Choroid plexus epithelial cell (primary cell): ENCODE measurements at places on chromosomes 6 and 20.

- DNase-seq = no peak
These were observed 325.3 kb downstream of the GJA1 start for GRCh38 chr6:121760745-121761144.

DNA sequence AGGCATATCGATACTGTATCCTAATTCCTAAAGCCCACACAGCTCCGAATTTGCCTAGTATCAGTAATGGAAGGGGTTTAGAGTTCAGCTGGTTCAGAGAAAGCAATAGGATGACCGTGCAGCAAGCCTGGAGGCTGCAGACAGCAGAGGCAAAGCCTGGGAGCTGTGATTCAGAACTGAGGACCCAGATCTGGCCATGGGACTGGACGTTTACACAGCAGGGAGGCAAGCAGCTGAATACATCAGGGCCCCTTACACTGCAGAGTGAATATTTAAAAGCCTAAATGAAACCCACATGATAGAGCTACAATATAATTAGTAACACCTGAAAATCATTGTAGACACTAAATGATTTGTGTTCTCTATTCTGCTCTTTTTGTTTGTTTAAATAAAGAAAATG, 38.0 kb downstream of the ELOVL2 start:
- DNase-seq = peak; percentile 75

DNA sequence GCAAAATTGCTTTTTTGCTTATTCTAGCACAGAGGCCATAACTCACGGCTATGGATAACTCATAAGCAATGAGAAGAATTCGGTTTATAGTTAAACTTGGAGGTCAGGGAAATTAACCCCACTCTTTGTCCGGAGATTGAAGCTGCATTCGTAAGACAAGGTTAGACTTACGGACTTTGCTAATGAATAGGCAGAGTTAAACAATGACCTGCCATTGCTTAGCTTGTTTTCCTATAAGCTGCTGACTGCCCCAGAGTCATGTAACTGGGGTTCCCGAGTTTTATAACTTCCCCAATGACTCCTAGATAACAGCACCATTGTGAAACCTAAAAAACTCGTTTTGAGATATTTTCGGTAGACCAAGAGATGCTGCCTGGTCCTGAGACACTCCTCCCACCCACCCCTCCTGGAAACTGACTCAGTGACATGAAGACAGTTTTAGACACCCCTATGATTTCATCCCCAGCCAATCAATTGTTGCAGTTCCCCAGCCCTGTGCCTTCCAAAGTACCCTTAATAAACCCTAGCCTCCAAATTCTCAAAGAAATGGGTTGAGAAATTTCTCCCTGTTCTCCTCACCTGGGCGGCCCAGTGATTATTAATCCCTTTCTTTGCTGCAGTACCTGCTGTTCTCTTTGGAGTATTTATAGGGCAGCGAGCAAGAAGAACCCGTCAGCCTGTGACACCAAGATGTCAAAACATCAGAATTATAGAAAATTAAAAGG, 33.1 kb upstream of the MCUR1 start:
- no peak for DNase-seq

- DNase-seq = no peak
These were observed 11.7 kb upstream of the HS3ST5 start for GRCh38 chr6:114354482-114354881.

DNA sequence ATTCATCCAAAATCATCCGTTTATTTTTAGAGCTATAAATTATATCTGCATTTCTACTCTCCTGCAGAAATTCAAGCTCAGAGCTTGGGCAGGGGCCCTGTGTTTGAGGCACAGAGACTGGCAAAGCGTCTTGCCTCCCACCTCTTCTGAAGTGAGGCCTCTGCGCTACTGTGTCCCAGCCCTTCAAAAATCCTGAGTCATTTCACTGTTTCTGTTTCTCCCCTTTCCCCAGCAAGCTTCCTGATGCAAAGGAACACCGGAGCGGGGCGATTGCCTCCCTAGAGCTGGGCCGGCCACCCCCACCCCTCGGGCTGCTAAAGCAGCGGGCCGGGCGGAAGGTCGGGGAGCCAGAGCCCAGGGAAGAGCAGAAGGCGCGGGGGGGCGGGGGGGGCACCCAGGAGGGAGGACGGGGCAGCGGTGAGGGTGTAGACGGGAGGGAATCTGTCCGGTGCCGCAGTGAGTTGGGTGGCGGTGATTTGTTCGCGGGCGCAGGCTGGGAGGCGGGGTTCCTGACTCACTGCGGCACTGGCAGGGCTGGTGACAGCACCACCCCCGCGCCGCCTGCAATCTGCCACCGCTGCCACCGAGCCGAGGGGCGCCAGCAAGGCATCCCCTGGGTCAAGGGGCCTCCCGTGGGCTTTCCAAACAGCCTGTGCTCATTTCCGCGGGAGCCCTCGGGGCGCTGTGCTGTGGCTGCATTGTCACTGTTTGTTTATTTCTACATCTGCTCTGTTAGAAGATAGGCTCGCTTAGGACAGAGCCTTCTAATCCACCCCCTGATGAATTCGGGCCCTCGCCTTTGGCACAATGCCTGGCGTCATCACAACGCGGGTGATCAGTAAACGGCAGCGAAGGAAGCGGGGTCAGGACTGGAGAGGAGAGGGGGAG, 46.5 kb upstream of the SNAP25 start:
- peak; percentile 35 for DNase-seq

- no peak for DNase-seq
These were observed 256.6 kb upstream of the FOXQ1 start for GRCh38 chr6:1055015-1055921.

DNA sequence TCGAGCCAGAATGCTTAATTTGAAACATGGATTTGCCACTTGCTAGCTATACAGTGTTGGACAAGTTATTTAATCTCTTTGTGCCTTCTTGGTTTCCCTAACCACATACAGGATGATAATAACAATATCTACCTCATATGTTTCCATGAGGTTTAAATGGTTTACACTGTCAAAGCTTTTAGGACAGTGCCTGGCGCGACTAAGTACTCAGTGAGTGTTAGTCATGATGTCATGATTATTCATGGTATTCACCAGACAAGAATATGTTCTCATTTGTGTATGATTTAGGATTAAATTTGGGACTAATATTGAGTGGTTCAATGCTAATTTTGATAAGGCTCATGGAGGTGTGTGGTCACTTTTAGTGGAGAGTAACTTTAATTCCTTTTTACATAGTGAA, 167.4 kb downstream of the EYA4 start:
- DNase-seq = no peak

- DNase-seq = no peak
These were observed 234.2 kb upstream of the SULF2 start for GRCh38 chr20:48019496-48019895.

DNA sequence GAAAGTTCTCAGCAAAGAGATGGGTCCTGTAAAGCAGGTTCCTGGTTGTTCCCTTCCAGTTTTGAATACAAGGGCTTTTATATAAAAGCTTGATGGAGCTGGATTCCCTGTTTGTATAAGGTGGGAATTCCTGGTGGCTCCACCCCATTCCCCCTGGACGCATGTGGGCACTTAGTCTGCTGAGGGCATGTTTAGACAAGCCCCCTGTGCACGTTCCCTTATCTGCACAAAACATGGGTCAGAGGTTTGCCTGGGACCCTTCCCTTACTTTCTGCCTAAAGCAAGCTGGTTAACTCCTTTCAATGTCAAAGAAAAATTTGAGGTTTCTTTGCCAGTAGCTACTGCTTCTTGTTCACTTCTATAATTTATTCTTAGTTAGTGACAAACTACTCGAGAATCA, 181.1 kb downstream of the BCKDHB start:
- DNase-seq = no peak

DNA sequence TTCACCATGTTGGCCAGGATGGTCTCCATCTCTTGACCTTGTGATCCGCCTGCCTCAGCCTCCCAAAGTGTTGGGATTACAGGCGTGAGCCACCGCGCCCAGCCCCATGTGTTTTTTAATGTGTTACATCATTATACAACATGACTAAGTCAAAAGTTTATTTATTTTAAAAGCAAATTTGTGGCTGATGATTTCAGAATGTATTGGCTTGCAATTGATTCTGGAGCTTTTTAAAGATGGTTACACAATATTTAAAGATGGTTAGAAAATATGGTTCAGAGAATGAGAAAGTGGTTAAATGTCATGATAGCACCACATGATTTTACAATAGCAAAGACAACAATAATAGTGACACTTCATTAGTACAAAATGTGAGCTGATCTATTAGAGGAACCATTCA, 80.5 kb downstream of the SASH1 start:
- DNase-seq = no peak

GRCh38 chr6:144725736-144726522, 440.8 kb downstream of the UTRN start:
- DNase-seq = no peak

- no peak for DNase-seq
These were observed 233.9 kb upstream of the SYNDIG1 start for GRCh38 chr20:24235296-24236175.

- DNase-seq = no peak
These were observed 326.5 kb upstream of the RUNX2 start for GRCh38 chr6:45001663-45002062.

GRCh38 chr20:9508240-9508661, 6.1 kb upstream of the LAMP5 start:
- DNase-seq = no peak

DNA sequence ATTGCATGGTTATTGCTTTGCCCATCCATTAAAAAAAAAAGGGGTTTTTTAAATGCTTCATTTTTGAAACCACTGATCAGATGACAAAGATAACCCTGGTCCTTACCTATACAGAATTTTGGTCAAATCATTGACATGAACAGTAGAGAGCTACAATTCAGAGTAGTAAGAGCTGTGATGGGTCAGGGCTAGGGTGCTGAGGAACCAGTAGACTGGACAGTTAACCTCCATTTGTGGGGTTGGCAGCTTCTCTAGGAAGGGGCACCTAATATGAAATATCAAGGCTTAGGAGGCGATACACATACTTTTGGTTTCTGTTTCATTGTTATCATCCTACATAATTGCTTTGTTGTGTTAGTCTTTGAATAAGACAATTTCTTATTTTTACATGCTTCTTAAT, 55.1 kb downstream of the ORC3 start:
- DNase-seq = no peak

DNA sequence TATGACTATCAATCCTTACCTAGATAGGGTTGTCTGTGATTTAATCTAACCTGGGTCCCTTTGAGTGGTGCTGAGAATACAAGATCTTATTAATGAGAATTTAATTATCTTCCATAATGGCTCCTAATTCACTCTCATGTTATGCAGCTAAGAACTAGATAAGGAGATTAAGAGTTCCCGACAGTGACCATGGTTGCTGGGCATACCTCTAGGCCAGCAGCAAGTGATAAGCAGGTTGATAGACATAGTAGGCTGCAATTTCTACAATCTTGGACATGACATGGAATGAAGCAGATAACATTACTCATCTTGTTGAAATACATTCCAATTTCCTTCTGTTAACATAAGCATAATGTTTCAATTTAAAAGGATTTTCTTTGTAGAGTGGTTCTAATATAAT, 27.1 kb downstream of the SPACA1 start:
- DNase-seq = no peak

GRCh38 chr6:166297606-166298005, 10.6 kb downstream of the PRR18 start:
- no peak for DNase-seq

DNA sequence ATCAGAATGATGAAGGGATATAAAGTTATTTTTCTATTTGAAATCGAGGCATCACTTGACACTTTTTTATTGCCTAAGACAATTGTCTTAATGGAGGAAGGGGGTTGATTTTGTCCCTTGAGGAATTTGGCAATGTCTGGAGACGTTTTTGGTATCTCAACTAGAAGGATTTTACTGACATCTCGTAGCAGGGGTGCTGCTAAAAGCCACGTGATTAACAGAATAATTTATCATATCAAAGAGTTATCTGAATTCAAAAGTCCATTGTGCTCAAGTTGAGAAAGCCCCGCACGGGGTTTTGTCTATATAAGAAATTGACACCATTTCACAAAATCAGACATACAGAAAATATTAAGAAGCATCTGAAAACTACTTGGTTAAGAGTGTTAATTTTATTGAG, 1.5 kb upstream of the TAAR6 start:
- DNase-seq = no peak

GRCh38 chr20:39602649-39603048, 640.5 kb downstream of the DHX35 start:
- DNase-seq = no peak

GRCh38 chr6:71034563-71035345, 77.9 kb upstream of the B3GAT2 start:
- DNase-seq = no peak

- peak; percentile 47 for DNase-seq
These were observed 261.4 kb downstream of the ZFAND3 start for GRCh38 chr6:38080889-38081288.

- DNase-seq = peak; percentile 13
These were observed 201.2 kb upstream of the SHLD1 start for GRCh38 chr20:5548902-5549599.

DNA sequence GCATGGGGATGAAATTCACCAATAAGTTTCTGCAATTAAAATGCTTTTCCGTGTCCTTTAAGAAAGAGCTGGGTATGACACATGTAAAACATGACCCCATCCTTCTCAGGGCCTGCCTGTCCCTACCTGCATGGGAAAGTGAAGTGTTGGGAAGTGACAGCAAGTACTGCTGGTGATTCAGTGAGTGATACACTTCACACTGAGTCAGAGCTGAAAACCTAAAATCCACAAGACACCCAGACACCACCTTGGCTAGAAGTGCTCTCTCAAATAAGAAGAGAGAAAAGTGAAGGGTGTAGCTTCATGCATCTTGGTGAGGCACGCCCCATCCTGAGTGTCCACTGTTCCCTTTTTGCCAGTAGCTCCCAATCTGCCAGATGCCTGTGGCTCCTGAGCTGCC, 3.3 kb downstream of the RAB22A start:
- DNase-seq = no peak

- no peak for DNase-seq
These were observed 38.7 kb downstream of the ACSS2 start for GRCh38 chr20:34915131-34915530.

- no peak for DNase-seq
These were observed 23.3 kb downstream of the BAG2 start for GRCh38 chr6:57195457-57195856.

DNA sequence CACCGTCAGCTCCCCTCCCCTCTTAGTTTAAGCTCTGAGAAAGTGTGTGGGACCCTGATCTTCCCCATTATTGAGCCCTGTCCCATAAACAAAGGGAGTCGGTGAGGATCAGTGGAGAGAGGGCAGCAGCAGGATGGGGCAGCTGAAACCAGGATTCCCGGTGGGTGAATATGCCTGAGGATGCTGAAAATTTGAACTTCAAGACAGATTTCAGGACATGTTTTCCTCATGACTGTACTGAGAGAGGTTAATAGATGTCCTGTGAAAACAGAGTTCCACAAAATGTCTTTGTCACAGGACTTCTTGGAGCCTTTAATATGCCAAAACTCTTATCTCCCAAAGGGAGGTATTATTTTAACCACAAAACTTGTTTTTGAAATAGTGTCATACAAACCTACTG, 53.5 kb upstream of the SLC22A16 start:
- DNase-seq = peak; percentile 42

GRCh38 chr6:166514196-166514595, 72.3 kb downstream of the RAMACL start:
- DNase-seq = no peak

DNA sequence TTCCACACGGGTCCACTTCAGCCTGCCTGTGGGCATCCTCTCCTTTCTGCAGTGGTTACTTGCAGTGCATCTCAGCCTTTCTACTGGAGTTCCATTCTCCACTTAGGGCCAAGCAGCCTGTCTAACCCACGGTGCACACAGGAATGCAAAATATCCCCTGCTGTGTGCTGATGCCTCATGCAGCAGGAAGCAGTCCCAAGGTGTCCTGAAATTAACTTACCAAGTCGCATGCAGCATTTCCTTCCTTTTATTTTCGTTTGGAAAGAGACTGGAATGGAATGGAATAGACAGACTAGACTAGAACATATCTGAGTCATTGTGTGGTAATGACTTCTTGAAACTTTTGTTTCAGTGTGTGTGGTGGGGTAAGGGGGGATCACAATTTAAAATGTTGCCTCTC, 25.9 kb upstream of the FOXQ1 start:
- DNase-seq = peak; percentile 86
